ENCODE measurements at places on chromosomes 11 and 22. TPM values are rescaled to one million over a fixed set of nuclear protein-coding genes. Genes with fewer than 3 reads are reported as not detected.

GRCh38 chr11:6850526-6850925 lies 5.0 kb downstream of the OR10A5 start:
- H3K4me3 ChIP-seq: no peak overlapping the region
- no peak overlapping the region for H3K27ac ChIP-seq
- H3K4me1 ChIP-seq: no peaks in the 10 kb centered on the region

GRCh38 chr11:95123556-95123955 lies 33.9 kb downstream of the ENDOD1 start:
- no peak overlapping the region for H3K4me3 ChIP-seq
- no peak for DNase-seq
- no peak overlapping the region for H3K27ac ChIP-seq
- H3K36me3 ChIP-seq: no peaks in the 10 kb centered on the region
- H3K4me1 ChIP-seq: peaks cover 12% of the 10 kb centered on the region

- H3K4me1 ChIP-seq: peaks cover 18% of the 10 kb centered on the region
- no peaks in the 10 kb centered on the region for H3K36me3 ChIP-seq
- no peak overlapping the region for H3K4me3 ChIP-seq
- no peak for DNase-seq
Measured at GRCh38 chr11:65530157-65530496, 5.2 kb downstream of the SCYL1 start.

DNA sequence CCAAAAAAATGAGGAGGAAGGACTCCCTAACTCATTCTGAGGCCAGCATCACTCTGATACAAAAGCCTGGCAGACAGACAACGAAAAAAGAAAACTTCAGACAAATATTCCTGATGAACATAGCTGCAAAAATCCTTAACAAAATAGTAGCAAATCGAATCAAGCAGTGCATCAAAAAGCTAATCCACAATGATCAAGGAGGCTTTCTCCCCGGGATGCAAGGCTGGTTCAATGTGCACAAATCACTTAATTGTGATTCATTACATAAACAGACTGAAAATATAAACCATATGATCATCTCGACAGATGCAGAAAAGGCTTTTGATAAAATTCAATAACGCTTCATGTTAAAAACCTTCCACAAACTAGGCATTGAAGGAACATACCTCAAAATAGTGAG lies 16.4 kb downstream of the MTMR2 start:
- no peaks in the 10 kb centered on the region for H3K36me3 ChIP-seq
- H3K4me3 ChIP-seq: no peak overlapping the region
- H3K27me3 ChIP-seq: no peaks in the 10 kb centered on the region
- peaks cover 14% of the 10 kb centered on the region for H3K4me1 ChIP-seq

GRCh38 chr22:45238076-45238956 lies 2.4 kb downstream of the KIAA0930 start:
- H3K27ac ChIP-seq: no peak overlapping the region
- no peaks in the 10 kb centered on the region for H3K27me3 ChIP-seq
- H3K4me1 ChIP-seq: peaks cover 45% of the 10 kb centered on the region
- no peaks in the 10 kb centered on the region for H3K36me3 ChIP-seq

DNA sequence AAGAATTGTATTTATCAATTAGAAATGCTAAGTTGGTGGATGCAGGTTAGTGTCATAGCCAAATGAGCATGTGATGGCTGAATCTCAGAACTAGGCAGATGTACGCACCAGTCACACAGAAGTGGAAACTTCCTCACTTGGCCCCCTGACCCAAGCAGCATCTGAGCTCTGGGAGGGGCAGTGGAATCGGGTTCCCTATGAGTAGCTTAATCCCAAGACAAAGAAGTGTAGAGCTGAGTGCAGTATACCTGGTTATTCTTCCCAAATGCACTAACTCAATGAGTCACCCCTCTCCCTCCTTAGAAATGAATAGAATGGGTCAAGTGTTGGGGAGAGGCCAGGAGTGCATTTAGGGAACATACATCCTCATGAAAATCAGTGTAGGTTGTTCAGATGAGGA lies 224.6 kb downstream of the FAT3 start:
- DNase-seq: no peak
- H3K27ac ChIP-seq: no peak overlapping the region
- H3K36me3 ChIP-seq: no peaks in the 10 kb centered on the region
- no peak overlapping the region for H3K4me3 ChIP-seq
- H3K4me1 ChIP-seq: no peaks in the 10 kb centered on the region

DNA sequence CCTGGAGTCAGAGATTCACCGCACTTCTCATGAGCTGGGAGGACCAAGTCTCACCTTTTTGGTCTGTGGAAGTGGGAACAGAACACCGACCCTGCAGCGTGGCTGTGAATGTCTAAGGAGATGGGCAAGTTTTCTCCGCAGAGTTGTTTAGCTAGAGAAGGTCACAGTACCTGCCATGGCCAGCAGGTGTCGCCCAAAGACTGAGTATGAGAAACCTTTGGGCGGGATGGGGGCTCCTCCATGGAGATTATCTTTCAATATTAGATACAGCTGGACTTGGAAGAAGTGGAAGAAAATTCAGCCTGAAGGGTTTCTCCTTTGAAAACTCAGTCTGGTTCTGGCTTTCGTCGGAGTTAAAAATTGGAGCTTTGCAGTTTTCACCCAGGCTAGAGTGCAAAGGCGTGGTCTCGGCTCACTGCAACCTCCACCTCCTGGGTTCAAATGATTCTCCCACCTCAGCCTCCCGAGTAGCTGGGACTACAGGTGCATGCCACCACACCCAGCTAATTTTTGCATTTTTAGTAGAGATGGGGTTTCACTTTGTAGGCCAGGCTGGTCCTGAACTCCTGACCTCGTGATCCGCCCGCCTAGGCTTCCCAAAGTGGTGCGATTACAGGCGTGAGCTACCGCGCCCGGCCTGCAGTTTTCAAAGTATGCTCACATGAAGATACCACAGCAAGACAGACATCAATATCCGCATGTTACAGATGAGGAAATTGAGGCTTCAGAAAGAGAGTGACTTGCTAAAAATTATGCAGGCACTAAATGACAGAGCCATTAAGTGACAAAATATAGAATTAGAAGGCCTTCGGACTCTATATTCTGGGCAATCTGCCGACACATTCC lies 10.7 kb upstream of the DSCAML1 start:
- no peaks in the 10 kb centered on the region for H3K36me3 ChIP-seq
- H3K4me1 ChIP-seq: peaks cover 32% of the 10 kb centered on the region
- peak; percentile 79 for DNase-seq
- no peak overlapping the region for H3K27ac ChIP-seq

DNA sequence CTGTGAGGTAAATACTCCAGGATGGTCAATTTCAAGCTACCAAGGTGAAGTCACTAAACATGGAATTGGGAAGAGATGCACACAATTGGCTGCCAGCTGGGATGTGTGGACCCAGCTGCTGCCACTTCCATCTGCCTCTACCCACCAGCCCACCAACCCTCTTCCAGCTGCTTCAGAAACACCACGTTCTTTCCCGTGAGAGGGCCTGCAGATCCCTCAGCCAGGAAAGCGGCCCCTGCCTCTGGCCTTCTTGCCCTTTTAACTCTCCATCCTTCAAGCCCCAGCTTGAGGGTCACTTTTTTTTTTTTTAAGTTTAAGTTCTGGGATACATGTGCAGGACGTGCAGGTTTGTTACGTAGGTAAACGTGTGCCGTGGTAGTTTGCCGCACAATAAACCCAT lies 20.0 kb downstream of the PRG3 start:
- no peak overlapping the region for H3K27ac ChIP-seq
- H3K36me3 ChIP-seq: no peaks in the 10 kb centered on the region
- peaks cover 9% of the 10 kb centered on the region for H3K27me3 ChIP-seq
- H3K4me3 ChIP-seq: no peak overlapping the region

- H3K27me3 ChIP-seq: no peaks in the 10 kb centered on the region
- DNase-seq: no peak
- H3K4me3 ChIP-seq: no peak overlapping the region
- no peak overlapping the region for H3K27ac ChIP-seq
- peaks cover 6% of the 10 kb centered on the region for H3K36me3 ChIP-seq
- H3K4me1 ChIP-seq: no peaks in the 10 kb centered on the region
Measured at GRCh38 chr11:81071606-81072005, 1630.8 kb upstream of the TENM4 start.

GRCh38 chr11:8720352-8720751 lies 37.8 kb downstream of the RPL27A start:
- no peaks in the 10 kb centered on the region for H3K27me3 ChIP-seq
- DNase-seq: no peak
- no peak overlapping the region for H3K27ac ChIP-seq
- no peaks in the 10 kb centered on the region for H3K36me3 ChIP-seq

DNA sequence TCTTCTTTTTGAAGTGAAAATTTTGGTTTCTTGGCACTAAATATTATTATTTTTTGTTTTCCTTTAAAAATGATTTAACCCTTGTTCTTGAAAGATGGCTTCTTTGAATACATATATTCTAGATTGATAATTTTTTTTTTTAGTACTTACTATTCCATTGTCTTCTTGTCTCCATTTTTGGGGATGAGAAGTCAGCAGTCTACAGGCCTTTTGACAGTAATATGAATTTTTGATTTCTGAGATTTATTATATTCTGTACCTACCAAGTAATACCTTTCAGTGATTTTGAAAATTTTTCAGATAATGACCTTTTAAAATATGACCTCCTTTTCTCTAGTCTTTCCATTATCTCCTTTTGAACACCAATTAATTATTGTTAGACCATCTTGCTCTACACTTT lies 294.1 kb upstream of the LARGE1 start:
- no peaks in the 10 kb centered on the region for H3K27me3 ChIP-seq
- no peak overlapping the region for H3K4me3 ChIP-seq
- no peak overlapping the region for H3K27ac ChIP-seq
- H3K4me1 ChIP-seq: no peaks in the 10 kb centered on the region
- no peaks in the 10 kb centered on the region for H3K36me3 ChIP-seq

DNA sequence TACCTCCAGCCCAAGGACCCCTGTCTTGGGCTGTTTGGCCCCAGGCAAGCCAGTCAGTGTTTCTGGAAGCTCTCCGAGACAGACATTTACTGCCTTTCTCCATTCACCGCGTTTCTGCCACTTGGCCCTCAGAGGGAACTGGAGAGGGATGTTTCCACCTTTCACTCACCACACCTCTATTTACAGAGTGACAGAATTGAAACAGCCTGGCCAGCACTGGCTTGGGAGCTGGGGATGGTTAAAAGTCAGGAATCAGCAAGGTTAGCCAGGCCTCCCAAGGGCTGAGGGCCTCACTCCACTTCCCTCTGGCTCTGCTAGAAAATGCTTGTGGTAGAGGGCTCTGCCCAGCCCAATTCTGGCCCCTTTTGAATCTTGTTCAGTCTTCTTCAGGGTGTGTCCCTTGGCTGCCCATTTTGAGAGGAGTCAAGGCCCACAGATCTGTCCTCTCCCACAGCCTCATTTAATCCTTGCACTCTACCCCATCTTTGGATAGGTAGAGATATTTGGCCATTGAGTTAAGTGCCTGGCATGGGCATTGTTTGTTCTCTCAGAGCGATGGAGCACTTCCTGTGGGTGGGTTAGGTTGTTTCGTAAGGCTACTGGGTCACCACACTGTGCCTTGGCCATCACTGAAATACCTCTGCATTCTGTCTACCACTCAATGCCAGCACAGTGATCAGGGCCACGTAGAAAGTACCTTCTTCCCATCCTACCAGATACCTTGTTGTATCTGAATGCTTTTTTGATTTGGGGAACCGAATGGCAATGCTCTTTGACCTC lies 119.2 kb downstream of the MICAL2 start:
- H3K36me3 ChIP-seq: no peaks in the 10 kb centered on the region
- H3K27ac ChIP-seq: peak overlapping the region; percentile 20
- DNase-seq: no peak
- peaks cover 35% of the 10 kb centered on the region for H3K4me1 ChIP-seq

DNA sequence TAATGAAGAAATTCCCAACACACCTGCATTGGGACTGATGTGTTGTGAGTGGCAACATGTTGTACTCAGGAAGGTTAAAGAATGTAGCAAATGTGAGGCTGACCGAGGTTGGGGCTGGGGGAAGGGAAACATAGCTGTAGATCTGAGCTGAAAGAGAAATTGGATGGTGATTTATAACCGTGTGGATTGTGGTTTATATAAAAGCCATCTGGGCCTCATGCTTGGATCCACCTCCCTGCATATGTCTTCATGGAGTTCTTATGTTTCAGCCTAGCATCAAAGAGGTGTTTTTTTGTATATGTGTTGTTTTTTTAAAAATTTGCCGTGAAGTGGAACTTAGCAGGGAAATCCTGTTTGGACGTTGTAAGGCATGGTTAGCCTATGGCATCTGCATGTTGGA lies 141.3 kb downstream of the NAV2 start:
- H3K4me3 ChIP-seq: no peak overlapping the region
- no peak overlapping the region for H3K27ac ChIP-seq
- no peak for DNase-seq
- no peaks in the 10 kb centered on the region for H3K4me1 ChIP-seq
- H3K36me3 ChIP-seq: no peaks in the 10 kb centered on the region

DNA sequence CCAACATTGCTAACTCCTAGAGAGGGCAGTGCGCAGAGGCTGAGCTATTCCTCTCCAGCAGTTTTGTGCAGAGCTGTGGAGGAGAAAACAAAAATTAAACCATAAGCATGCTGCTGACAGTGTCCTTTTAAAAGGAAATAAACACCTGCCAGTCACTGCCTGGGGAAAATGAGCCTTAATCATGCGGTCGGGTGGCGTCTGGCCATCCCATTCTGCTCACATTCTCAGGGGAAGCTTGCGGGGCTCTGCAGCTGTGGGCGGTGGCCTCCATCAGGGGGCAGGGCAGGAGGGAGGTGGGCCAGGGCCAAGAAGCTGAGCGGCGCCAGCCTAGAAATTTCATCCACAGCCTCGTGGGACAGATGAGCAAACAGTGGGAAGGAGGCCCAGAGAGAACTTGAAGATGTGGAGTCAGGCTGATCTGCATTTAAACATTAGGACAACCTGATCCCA lies 71.0 kb upstream of the TP53I11 start:
- H3K4me1 ChIP-seq: peaks cover 10% of the 10 kb centered on the region
- DNase-seq: no peak
- no peak overlapping the region for H3K4me3 ChIP-seq
- peaks cover 13% of the 10 kb centered on the region for H3K27me3 ChIP-seq

DNA sequence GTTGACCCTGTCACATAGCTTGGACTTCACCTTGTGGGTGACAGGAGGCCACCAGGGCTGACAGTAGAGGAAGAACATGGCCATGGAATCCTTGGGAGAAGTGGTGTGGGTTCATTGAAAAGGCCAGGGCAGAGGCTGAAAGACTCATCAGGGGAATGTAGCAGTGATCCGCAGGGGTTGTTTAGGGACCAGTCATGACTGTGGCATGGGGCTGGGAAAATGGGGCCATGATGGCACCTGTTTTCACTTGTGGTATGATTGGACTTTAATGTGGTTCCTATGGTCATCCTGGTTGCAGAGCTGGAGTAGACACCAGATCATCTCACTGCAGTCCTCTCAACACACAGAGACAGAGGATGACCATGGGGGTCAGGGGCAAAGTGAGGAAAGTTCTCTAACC lies 66.7 kb upstream of the MYEOV start:
- no peak overlapping the region for H3K27ac ChIP-seq
- peaks cover 46% of the 10 kb centered on the region for H3K27me3 ChIP-seq
- H3K36me3 ChIP-seq: peaks cover 14% of the 10 kb centered on the region
- no peak overlapping the region for H3K4me3 ChIP-seq
- no peaks in the 10 kb centered on the region for H3K4me1 ChIP-seq

- peaks cover 5% of the 10 kb centered on the region for H3K4me1 ChIP-seq
- DNase-seq: peak; percentile 93
- peak overlapping the region; percentile 83 for H3K4me3 ChIP-seq
- no peaks in the 10 kb centered on the region for H3K27me3 ChIP-seq
- H3K27ac ChIP-seq: no peak overlapping the region
- H3K36me3 ChIP-seq: no peaks in the 10 kb centered on the region
Measured at GRCh38 chr11:819943-820649, 1.4 kb downstream of the PNPLA2 start.

Gene C11orf21
- total RNA-seq: 7.2 TPM

Gene MMP12
- not detected for total RNA-seq

Gene SCGB1D2
- total RNA-seq: not detected

Gene MS4A12
- total RNA-seq: not detected

Gene HSPB2
- total RNA-seq: not detected

Gene PTDSS2
- total RNA-seq: 20.6 TPM

Gene KCNA4
- not detected for total RNA-seq

Gene APOL1
- 42.2 TPM for total RNA-seq

Gene MAML2
- 15.9 TPM for total RNA-seq

Gene TMPRSS6
- total RNA-seq: 1.9 TPM

Gene LRP4
- total RNA-seq: 0.90 TPM

Data from natural killer cell treated with Interleukin-12 subunit alpha and Interleukin-12 subunit beta and Interleukin-15 and Interleukin-18, amount 100 ng/mL, for 72 hours (primary cell).